Left colon (tissue), 2 donors: ENCODE measurements at places on chromosomes 12 and 14. TPM values are rescaled to one million over a fixed set of nuclear protein-coding genes. Genes with fewer than 3 reads are reported as not detected.

- no peak for DNase-seq
Observed at GRCh38 chr14:33406766-33407165, 468.1 kb downstream of the NPAS3 start.

- DNase-seq: no peak
Observed at GRCh38 chr14:62674563-62675237, 370.6 kb downstream of the KCNH5 start.

CEP83 gene
- total RNA-seq: 17.6 TPM

GRCh38 chr12:114938487-114939210 lies 254.7 kb upstream of the TBX3 start:
- DNase-seq: no peak

GRCh38 chr12:3727877-3728632 lies 24.9 kb downstream of the CRACR2A start:
- DNase-seq: no peak

EGLN3 gene
- 161 TPM for total RNA-seq

GRCh38 chr14:32509632-32510187 lies 180.6 kb downstream of the AKAP6 start:
- DNase-seq: peak; percentile 36
